H54 (cell line): ENCODE measurements at places on chromosomes 5 and 9.

DNA sequence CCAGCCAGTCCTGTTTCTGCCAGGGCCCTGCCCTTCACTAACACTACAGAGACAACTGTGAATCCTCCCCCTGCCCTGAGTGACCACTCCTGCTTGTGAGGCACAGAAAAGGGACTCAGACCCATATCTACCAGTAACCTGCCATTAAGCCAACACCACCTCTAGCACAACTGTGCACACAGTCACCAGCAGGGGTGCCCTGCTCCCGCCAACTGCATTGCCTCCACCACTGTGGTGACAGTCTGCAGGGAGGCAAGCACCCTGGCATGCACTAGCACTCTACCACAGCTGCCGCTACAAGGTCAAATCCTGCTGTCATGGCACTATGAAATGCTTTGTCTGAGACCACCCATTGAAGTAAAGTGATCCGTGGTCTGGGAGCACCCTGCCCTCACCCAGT is 1028.5 kb upstream of the CDH9 start:
- no peak for DNase-seq

DNA sequence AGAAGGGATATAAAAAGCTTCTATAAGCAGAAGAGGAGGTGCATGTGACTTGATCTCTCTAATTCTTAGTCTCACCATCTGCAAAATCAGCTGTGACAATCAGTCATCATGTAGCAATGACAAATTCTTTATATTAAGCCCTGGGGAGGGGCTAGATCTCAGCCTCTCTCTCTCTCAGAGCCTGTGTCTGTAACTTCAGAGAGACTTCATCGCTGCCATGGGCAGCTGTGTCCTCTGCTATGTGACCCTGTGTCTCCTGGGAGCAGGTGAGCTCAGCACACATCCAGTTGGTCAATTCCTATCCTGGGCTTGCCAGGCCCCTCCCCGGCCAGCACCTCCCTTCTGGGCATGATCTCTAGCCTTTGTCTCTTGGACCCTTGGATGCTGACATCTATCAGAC is 109.6 kb downstream of the ANKRD18B start:
- DNase-seq = no peak

GRCh38 chr9:29144476-29144875 is 1571.2 kb upstream of the C9orf72 start:
- no peak for DNase-seq

GRCh38 chr9:4762108-4762885 is 21.3 kb upstream of the AK3 start:
- no peak for DNase-seq

- no peak for DNase-seq
Measured at GRCh38 chr5:73605223-73606087, 20.5 kb upstream of the ARHGEF28 start.

GRCh38 chr9:130682421-130683121 is 11.0 kb upstream of the EXOSC2 start:
- peak; percentile 52 for DNase-seq

- DNase-seq = no peak
Measured at GRCh38 chr5:66074901-66075300, 69.2 kb upstream of the SREK1 start.

- peak; percentile 33 for DNase-seq
Measured at GRCh38 chr5:61330341-61330844, 1.7 kb upstream of the ZSWIM6 start.

- no peak for DNase-seq
Measured at GRCh38 chr5:133511653-133512235, 100.6 kb downstream of the FSTL4 start.

DNA sequence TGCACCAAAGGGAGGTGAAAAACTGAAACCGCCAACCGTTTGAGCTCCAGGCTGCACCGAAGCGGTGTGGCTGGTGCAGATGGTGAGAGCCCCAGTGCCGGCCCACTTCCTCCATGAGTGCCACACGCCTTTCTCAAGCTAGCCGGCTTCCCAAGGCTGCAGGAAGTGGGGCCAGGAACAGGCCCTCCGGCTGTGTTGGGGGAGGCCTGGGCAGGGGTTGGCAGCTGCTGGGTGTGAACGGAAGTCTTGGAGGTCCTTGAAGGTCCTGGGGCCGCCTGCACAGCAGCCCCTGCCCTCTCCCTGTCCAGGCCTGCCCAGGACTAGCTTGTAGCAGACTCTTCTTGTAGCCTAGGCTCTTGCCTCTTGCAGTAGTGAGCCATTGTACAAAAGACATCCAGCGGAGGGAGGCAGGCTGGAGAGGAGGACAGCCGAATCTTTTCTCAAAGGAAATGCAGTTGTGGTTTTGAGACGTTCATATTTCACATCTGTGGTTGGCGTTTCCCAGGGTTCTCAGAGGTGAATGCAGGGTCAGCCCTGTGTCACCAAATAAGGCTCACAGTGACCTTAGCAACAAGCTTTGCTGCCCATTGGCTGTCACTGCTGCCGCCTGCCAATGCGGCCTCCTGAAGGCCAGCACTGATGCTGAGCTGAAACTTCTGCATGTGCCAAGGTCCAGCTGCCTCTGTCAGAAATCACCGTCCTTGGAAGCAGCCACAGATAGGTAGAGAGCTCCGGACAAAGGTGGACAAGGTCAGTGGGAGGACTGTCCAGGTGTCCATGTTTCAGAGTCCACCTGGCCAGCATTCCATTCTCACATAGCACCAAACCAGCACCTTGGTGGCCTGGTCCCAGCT is 23.9 kb downstream of the IRF1 start:
- DNase-seq = no peak

GRCh38 chr5:154273028-154273617 is 82.6 kb downstream of the GALNT10 start:
- DNase-seq = no peak

GRCh38 chr9:93648836-93649235 is 72.5 kb downstream of the PHF2 start:
- no peak for DNase-seq
